ENCODE measurements at places on chromosomes 6 and 20. TPM values are rescaled to one million over a fixed set of nuclear protein-coding genes. Genes with fewer than 3 reads are reported as not detected.

ARMC2 gene
- total RNA-seq = 9.0 TPM

ERVFRD-1 gene
- not detected for total RNA-seq

DNA sequence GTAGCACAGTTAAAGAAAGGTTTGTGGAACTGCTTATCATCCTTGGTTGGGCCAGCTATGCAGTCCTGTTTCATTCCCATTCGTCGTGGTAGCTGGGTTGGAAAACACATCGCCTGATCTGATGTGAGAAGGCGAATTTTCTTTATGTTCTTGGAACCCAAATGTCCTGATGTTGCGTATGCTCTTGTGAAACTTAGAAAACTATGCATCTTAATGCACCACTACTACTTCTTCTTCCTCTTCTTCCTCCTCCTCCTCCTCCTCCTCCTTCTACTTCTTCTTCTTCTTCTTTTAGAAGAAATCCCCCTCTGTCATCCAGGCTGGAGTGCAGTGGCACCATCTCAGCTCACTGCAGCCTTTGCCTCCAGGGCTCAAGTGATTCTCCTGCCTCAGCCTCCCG lies 381.6 kb downstream of the UTRN start:
- peaks cover 7% of the 10 kb centered on the region for H3K4me1 ChIP-seq
- DNase-seq = no peak
- no peak overlapping the region for H3K4me3 ChIP-seq
- H3K36me3 ChIP-seq = no peaks in the 10 kb centered on the region
- H3K27ac ChIP-seq = no peak overlapping the region

DNA sequence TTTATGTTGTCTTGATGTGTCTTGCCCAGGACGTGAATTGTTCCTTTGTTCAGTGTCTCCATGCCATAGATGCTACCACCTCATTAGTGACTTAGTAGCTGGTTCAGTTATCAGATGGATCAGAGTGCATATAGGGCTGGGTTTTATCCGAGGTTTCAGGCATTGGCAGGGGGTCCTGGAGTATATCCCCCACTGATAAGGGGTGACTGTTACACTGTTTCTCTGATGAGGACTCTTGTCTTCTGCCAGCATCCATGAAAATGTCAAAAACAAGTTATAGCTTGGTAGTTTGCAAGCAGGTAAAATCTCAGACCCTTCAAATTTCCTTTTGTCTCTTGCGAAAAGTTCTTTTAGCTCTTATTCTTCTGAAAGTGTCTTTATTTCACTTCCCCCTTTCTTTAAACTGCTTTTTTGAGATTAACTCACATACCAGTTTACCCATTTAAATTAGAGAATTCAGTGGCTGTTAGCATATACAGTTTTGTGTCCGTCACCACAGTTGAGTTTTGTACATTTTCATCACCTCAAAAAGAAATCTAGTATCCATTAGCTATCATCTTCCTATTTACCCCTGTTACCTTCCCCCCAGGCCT lies 109.2 kb downstream of the CDYL start:
- peaks cover 2% of the 10 kb centered on the region for H3K4me1 ChIP-seq
- no peaks in the 10 kb centered on the region for H3K27me3 ChIP-seq
- H3K4me3 ChIP-seq = no peak overlapping the region

- no peak overlapping the region for H3K27ac ChIP-seq
Observed at GRCh38 chr20:13554076-13554475, 84.7 kb downstream of the TASP1 start.

- no peaks in the 10 kb centered on the region for H3K27me3 ChIP-seq
- H3K27ac ChIP-seq = no peak overlapping the region
- H3K36me3 ChIP-seq = no peaks in the 10 kb centered on the region
- no peaks in the 10 kb centered on the region for H3K4me1 ChIP-seq
- H3K4me3 ChIP-seq = no peak overlapping the region
- no peak for DNase-seq
Observed at GRCh38 chr20:40414843-40415615, 274.0 kb downstream of the MAFB start.

- H3K4me1 ChIP-seq = no peaks in the 10 kb centered on the region
- no peak overlapping the region for H3K4me3 ChIP-seq
- DNase-seq = no peak
- H3K27ac ChIP-seq = no peak overlapping the region
Observed at GRCh38 chr20:24256307-24256706, 213.1 kb upstream of the SYNDIG1 start.

GRCh38 chr6:105509506-105510331 lies 106.8 kb upstream of the PREP start:
- DNase-seq = peak; percentile 71
- H3K27me3 ChIP-seq = peaks cover 4% of the 10 kb centered on the region
- no peaks in the 10 kb centered on the region for H3K4me1 ChIP-seq
- no peak overlapping the region for H3K27ac ChIP-seq
- H3K36me3 ChIP-seq = no peaks in the 10 kb centered on the region
- no peak overlapping the region for H3K4me3 ChIP-seq

DNA sequence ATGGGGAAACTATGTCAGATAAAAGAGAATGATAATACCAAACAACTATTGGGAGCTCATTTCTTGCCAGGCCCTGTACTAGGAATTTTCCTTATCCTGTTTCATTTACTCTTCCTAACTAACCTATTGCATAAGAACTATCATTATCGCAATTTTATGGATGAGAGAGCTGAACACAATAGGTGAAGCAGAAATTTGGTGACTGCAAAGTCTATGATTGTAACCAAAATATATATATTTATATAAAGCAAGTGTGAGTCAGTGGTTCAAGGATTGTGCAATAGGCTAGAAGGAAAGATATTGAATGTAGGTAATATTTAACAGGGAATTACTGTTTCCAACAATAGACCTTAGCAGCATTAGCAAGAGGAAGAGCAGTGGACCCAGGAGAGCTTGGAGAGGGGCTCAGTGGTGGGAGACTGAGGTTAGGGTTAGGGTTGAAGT lies 181.1 kb upstream of the TENT5A start:
- DNase-seq = no peak
- no peak overlapping the region for H3K4me3 ChIP-seq
- no peaks in the 10 kb centered on the region for H3K27me3 ChIP-seq

DNA sequence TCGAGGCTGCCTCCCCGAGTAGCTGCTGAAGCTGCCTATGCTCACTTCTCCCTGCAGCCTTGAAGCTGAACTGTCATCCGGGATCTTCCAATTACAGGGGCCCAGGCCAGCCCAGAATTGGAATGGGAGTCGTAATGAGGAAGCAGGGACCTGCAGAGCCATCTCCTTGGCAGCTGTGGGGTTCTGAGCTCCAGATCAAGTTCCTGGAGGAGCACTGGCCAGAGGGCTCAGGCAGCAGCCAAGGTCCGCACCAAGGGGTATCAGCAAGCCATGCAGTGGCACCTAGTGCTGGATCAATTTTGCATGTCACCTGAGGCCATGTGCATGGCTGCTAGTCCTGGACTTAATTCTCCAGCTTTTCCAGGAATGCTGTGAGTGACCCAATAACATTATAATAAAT lies 163.2 kb upstream of the TSHZ2 start:
- no peaks in the 10 kb centered on the region for H3K36me3 ChIP-seq
- H3K4me1 ChIP-seq = peaks cover 5% of the 10 kb centered on the region
- H3K27ac ChIP-seq = no peak overlapping the region
- DNase-seq = no peak

DNA sequence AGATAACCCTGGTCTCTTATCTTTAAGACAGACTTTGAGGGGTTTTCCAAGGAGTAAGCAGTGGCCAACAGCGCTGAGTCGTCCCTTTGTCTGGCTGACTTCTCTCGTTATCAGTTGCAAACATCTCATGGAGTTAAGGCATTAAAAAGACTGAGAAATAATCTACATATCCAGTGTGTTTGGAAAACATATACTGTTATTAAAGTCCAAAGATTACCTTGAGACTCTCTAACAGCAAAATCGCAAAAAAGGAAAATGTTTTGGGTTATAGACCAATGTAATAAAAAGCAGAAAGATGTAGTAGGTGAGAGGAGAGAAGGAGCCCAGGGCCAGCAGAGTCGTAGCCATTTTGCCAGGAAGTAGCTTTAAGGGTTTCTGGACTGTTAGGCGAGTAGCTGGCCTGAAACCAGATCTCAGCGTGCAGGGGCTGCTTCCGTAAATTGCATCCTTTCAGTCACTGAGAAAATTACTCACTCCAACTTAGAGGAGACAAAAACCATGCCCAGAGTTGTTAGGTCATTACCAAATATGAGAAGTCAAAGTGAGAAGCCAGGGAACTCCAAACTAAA lies 24.6 kb downstream of the MYLK4 start:
- no peak for DNase-seq
- H3K27ac ChIP-seq = no peak overlapping the region
- peaks cover 10% of the 10 kb centered on the region for H3K4me1 ChIP-seq
- H3K27me3 ChIP-seq = no peaks in the 10 kb centered on the region
- no peaks in the 10 kb centered on the region for H3K36me3 ChIP-seq

AKAP12 gene
- total RNA-seq = 30.8 TPM

UBD gene
- not detected for total RNA-seq

DNA sequence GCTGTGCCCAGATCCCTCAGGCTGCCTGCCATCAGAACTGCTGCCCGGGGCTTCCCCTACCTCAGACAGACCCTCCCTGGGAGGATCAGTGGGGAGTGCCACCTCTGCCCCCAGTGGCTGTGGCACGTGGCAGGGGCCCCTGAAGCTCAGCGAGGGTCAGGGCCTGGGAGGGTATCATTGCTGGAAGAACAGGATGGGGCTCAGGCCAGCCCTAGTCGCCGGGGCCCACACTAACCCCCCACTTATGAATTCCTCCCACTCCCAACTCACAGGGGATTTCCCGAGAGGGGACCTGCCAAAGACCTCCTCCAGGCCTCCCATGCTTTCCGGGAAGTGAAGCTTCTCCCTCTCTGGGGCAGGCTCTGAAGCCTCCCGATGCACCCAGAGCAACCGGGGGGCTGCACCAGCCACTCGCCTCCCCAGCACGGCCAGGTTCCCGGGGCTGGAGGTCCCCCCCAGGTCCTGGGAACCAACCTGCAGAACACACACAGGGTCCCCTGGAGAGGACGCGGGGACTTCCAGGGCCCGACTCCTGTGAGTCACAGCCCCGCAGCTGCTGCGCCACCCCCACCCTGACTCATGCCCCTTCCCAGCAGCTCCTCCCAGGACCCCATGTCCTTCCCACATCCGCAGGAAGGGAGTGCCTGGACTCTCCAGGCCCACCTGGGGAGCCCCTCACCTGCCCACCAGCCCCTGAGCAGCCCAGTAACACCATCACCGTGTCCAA lies 2.5 kb downstream of the TNFRSF6B start:
- H3K27me3 ChIP-seq = no peaks in the 10 kb centered on the region
- no peaks in the 10 kb centered on the region for H3K36me3 ChIP-seq
- peak overlapping the region; percentile 38 for H3K27ac ChIP-seq
- H3K4me3 ChIP-seq = no peak overlapping the region

PNRC1 gene
- 118 TPM for total RNA-seq

DNA sequence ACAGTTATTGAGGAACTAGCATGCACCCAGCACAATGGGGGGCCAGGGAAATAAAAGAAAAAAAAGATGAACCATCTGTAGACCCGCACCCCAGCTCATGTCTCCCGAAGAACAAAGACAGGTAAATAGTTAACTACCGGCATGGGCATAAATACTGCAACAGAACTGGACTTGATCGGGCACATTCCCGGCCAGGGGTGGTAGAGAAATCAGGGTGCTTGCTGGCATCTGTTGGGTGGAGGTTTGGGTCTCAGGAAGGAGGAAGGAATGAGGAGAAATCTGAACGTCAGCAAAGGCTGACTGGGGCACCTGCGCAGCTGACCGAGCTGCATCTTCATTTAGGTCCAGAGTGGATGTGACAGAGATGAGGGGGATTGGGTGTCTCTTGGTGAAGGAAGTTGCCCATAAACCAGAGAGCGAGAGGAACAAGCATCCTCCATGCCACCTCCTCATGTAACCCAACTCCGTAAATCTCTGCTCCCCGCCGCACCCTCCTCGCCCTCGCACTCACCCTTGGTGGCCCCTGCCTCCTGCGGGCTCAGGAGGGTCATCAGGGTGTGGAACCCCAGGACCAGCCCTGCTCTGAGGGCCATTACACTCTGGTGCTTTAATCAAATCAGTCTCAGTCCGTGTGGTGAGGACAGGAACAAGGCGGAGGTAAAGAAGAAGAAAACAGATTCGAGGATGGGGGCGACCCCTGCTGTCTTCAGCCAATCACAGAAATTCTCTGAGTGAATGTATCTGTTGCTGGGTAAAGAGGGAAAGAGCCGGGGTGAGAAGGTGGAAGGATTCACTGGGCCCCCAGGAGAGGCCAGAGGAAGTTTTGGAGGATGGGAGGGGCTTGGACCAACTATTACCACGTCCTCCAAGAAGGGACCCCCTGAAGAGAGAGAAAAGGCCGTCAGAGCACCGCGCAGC lies at the start of gene HLA-DOA:
Gene HLA-DOA (minus strand): TSS at position 648 of the 918 bp plus-strand sequence.
- H3K4me3 ChIP-seq = peak within 1 kb of the TSS; percentile 61
- peak; percentile 94 for DNase-seq
- no peak within 1 kb of the TSS for H3K27ac ChIP-seq
- H3K36me3 ChIP-seq = no peaks in the 10 kb centered on the region
